ENCODE measurements at places on chromosomes 16 and 17. TPM values are rescaled to one million over a fixed set of nuclear protein-coding genes. Genes with fewer than 3 reads are reported as not detected.

LDHD gene
- not detected for total RNA-seq

EFNB3 gene
- total RNA-seq = not detected

GRAPL gene
- total RNA-seq = 21.0 TPM

DHRS13 gene
- total RNA-seq = 21.0 TPM

NCOR1 gene
- 161 TPM for total RNA-seq

ZNF785 gene
- 8.5 TPM for total RNA-seq

TBX4 gene
- not detected for total RNA-seq

TEPSIN gene
- 84.1 TPM for total RNA-seq

HEATR9 gene
- not detected for total RNA-seq

STX1B gene
- 0.27 TPM for total RNA-seq

ADORA2B gene
- total RNA-seq = not detected

SSTR5 gene
- total RNA-seq = not detected

CA7 gene
- total RNA-seq = not detected

MAPT gene
- 1.2 TPM for total RNA-seq

CDH11 gene
- total RNA-seq = not detected

Measured in T-helper 17 cell (primary cell).